T-cell (primary cell): ENCODE measurements at places on chromosomes 7 and 10. TPM values are rescaled to one million over a fixed set of nuclear protein-coding genes. Genes with fewer than 3 reads are reported as not detected.

The CCDC172 gene
- total RNA-seq = not detected

The PON1 gene
- not detected for total RNA-seq

The TMEM273 gene
- total RNA-seq = 22.9 TPM

The NOS3 gene
- 10.1 TPM for total RNA-seq

The NRG3 gene
- not detected for total RNA-seq

The WDFY4 gene
- 6.0 TPM for total RNA-seq

The SAMD9L gene
- total RNA-seq = 45.5 TPM

The ZNF138 gene
- 12.6 TPM for total RNA-seq

- no peaks in the 10 kb centered on the region for H3K36me3 ChIP-seq
- no peak for DNase-seq
- H3K27ac ChIP-seq = no peak overlapping the region
- H3K4me1 ChIP-seq = no peaks in the 10 kb centered on the region
Measured at GRCh38 chr7:86155623-86156022, 488.1 kb upstream of the GRM3 start.

DNA sequence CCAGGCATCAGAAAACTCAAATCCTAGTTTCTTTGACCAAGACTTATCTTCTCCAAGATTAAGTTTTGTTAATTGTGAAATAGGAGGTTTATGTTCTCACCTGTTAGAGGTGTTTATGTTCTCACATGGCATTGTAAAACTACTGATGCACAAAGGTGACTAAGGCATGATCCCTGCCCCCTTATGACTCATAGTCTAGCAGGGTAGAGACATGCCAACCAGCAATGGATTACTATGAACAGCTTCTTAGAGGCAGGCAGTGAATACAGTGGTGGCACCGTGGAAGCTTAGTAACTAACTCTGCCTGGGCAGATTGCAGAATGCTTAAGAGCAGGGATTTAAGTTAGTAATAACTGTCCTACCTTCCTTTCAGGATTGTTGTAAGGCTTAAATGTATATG is 400.9 kb downstream of the SORCS3 start:
- no peaks in the 10 kb centered on the region for H3K27me3 ChIP-seq
- H3K27ac ChIP-seq = no peak overlapping the region
- no peaks in the 10 kb centered on the region for H3K4me1 ChIP-seq
- no peak for DNase-seq
- no peak overlapping the region for H3K4me3 ChIP-seq

GRCh38 chr10:103877861-103878260 is 22.5 kb upstream of the SH3PXD2A start:
- no peak overlapping the region for H3K4me3 ChIP-seq
- H3K27ac ChIP-seq = no peak overlapping the region
- no peaks in the 10 kb centered on the region for H3K27me3 ChIP-seq
- H3K4me1 ChIP-seq = no peaks in the 10 kb centered on the region
- DNase-seq = no peak

- no peak overlapping the region for H3K4me3 ChIP-seq
- no peak for DNase-seq
- no peaks in the 10 kb centered on the region for H3K4me1 ChIP-seq
- H3K36me3 ChIP-seq = no peaks in the 10 kb centered on the region
- H3K27me3 ChIP-seq = peaks cover 6% of the 10 kb centered on the region
- no peak overlapping the region for H3K27ac ChIP-seq
Measured at GRCh38 chr10:91555455-91555854, 77.4 kb downstream of the PPP1R3C start.

DNA sequence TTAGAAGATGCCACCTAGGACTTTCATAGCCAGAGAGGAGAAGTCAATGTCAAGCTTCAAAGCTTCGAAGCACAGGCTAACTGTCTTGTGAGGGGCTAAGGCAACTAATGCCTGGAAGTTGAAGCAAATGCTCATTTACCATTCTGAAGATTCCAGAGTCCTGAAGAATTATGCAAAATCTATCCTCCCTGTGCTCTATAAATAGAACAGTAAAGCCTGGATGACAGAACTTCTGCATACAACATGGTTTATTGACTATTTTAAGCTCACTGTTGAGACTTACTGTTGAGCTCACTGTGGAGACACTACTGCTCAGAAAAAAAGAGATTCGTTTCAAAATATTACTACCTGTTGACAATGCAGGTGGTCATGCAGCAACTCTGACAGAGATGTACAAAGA is 28.6 kb downstream of the TNS3 start:
- H3K27ac ChIP-seq = no peak overlapping the region
- no peak overlapping the region for H3K4me3 ChIP-seq
- DNase-seq = no peak
- no peaks in the 10 kb centered on the region for H3K36me3 ChIP-seq

GRCh38 chr7:13155188-13155587 is 467.8 kb downstream of the ARL4A start:
- H3K27ac ChIP-seq = no peak overlapping the region
- H3K27me3 ChIP-seq = no peaks in the 10 kb centered on the region
- H3K4me3 ChIP-seq = no peak overlapping the region

GRCh38 chr7:5064391-5065106 is 18.9 kb downstream of the RBAK start:
- no peak overlapping the region for H3K4me3 ChIP-seq
- no peak for DNase-seq
- H3K4me1 ChIP-seq = no peaks in the 10 kb centered on the region
- H3K36me3 ChIP-seq = peaks cover 51% of the 10 kb centered on the region
- no peaks in the 10 kb centered on the region for H3K27me3 ChIP-seq

GRCh38 chr10:110059925-110060324 is 52.1 kb downstream of the ADD3 start:
- H3K4me3 ChIP-seq = no peak overlapping the region
- DNase-seq = no peak
- H3K36me3 ChIP-seq = no peaks in the 10 kb centered on the region
- H3K27ac ChIP-seq = peak overlapping the region; percentile 5

- H3K4me1 ChIP-seq = no peaks in the 10 kb centered on the region
- H3K4me3 ChIP-seq = no peak overlapping the region
- H3K27me3 ChIP-seq = no peaks in the 10 kb centered on the region
Measured at GRCh38 chr10:23034790-23035189, 60.6 kb upstream of the MSRB2 start.

- no peaks in the 10 kb centered on the region for H3K27me3 ChIP-seq
- H3K4me3 ChIP-seq = no peak overlapping the region
- H3K4me1 ChIP-seq = no peaks in the 10 kb centered on the region
- H3K27ac ChIP-seq = no peak overlapping the region
- H3K36me3 ChIP-seq = no peaks in the 10 kb centered on the region
- no peak for DNase-seq
Measured at GRCh38 chr7:145691377-145691914, 425.2 kb upstream of the CNTNAP2 start.
